Stimulated activated CD8-positive, alpha-beta memory T cell treated with anti-CD3 and anti-CD28 coated beads, Interleukin-12 subunit alpha, Interleukin-12 subunit beta, amount 100 ng/mL, for 4 hours (primary cell): ENCODE measurements at places on chromosomes 13 and 19.

DNA sequence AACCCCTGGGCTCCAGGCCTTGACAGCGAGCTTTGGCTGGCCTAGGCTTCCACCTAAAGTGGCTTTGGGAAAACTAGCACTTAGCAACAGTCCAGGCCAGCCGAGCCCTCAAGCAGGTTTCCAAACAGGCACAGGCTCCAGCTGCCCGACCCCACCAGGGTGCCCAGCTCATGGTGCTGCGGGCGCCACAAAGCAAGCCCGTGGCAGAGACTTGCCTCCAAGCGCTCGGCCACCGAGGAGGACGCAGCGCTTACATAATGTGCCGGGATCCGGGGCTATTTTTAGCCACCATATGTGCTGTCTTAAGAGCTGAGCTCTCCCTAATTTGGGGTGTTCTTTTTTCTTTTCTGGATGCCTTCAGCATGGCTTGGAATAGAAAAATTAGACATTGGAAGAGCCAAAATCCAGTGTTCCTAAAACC is 56.1 kb upstream of the F7 start:
- no peak for DNase-seq

GRCh38 chr19:57348136-57348535 is 2.9 kb upstream of the ZNF304 start:
- no peak for DNase-seq

- DNase-seq: no peak
Observed at GRCh38 chr13:78719367-78719766, 60.4 kb upstream of the OBI1 start.

DNA sequence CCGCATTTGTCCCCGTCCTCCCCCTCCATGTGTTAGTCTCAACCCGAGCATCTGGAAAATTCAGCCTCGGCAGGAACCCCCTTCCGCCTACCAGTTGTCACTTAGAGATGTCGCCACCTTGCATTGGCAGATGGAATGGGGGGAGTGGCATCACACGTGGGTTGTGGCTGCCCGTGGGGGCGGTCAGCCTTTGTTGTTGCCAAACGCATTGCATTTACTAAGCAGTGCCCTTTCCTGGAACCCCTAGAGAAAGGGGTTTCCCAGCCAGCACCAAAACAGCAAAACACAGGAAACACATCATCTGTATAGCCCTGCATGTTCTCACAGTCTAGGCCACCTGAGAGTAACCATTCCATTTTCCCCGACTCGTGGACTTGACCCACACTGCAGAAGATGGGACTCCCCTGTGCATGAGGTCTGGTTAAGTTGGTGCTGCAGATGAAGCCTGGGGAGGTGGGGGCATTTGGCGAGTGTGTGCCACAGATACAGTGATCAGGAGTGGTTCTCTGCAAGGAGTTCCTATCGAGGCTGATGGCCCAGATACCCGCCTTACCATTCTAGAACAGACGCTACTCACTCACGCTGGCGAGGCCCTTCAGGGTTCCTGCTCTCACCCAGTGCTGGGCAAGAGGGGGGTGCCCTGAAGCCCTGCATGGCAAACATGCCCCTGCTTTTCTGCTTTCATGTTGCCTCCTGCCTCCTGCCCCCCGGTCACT is 38.3 kb downstream of the TMED1 start:
- peak; percentile 82 for DNase-seq

- DNase-seq: no peak
Observed at GRCh38 chr19:33679696-33680095, 57.9 kb downstream of the CHST8 start.

DNA sequence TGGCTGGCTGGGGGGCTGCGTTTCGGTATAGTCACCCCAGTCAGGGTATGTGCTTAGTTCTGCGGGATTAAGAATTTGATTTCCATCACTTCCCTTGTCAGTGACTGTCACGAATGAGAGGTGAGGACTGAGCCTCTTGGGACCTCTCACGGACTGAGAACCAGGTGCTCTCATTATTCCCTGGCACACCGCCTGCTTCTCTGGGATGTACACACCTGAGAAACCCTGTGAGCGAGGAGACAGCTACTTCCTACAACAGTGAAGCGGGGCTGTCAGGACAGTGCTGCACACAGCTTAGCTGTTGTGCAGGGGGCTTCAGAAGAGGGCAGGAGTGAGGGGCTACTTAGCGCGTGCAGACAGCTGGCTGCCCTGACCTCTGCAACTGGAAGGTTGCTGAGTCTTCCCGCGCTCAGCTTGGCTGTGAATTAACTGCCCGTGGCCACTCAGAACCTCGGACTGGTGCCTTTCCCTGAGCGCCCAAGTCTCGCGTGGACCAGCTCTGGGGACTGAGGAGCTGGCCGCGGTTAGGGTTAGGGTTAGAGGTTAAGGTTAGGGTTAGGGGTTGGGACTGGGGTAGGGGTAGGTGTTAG is 65.3 kb upstream of the MCF2L start:
- no peak for DNase-seq

- no peak for DNase-seq
Observed at GRCh38 chr13:73833325-73834070, 300.7 kb downstream of the KLF12 start.

GRCh38 chr13:29892151-29892550 is 41.7 kb upstream of the UBL3 start:
- DNase-seq: no peak

DNA sequence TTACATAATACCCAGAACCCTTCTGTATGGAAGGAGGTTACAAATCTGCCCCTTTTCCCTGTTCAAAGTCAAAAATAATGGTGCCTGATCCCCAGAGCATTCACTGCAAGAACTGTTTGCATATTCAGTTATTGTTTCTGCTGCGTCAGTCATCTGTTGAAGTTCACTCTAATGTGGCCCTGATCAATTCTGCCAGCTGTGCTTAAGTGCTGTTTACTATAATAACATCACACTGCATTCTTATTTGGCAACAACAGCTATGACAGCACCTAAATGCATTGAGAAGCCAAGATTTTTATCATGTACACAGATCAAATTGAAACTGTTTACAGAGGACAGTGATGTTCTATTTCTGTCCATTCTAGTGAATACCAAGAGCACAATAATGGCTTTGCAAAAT is 115.9 kb downstream of the DACH1 start:
- DNase-seq: no peak

DNA sequence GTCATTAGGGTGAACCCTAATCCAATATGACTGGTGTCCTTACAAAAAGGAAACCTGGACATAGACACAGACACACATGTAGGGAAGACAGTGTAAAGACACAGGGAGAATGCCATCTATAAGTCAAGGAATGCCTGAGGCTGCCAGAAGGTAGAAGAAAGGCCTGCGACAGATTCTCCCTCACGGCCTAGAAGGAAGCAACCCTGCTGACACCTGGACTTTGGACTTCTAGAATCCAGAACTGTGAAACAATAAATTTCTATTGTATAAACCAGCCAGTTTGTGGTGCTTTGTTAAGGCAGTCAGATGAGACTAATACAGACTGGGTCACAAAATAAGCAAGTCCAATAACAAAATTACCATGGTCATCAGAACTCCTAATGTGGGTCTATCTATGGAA is 120.4 kb downstream of the ENOX1 start:
- no peak for DNase-seq

DNA sequence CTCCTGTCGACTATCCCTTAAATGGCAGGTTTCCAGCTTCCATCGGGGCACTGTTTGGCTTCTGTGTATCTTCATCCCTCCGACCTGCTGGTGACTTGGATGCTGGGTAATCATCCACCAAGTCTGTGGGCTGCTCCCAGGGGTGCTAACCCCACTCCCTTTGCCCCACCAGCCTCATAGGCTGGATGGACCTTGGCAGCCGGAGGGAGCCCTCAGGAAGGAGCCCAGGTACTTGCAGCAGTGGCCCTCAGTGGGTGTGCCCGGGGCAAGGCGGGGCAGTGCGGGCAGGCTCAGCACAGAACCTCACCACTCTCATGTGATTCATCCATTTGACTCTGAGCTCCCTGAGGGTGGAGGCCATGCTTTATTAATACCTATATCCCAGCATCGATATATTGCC is 27.4 kb upstream of the TUBGCP3 start:
- DNase-seq: no peak

DNA sequence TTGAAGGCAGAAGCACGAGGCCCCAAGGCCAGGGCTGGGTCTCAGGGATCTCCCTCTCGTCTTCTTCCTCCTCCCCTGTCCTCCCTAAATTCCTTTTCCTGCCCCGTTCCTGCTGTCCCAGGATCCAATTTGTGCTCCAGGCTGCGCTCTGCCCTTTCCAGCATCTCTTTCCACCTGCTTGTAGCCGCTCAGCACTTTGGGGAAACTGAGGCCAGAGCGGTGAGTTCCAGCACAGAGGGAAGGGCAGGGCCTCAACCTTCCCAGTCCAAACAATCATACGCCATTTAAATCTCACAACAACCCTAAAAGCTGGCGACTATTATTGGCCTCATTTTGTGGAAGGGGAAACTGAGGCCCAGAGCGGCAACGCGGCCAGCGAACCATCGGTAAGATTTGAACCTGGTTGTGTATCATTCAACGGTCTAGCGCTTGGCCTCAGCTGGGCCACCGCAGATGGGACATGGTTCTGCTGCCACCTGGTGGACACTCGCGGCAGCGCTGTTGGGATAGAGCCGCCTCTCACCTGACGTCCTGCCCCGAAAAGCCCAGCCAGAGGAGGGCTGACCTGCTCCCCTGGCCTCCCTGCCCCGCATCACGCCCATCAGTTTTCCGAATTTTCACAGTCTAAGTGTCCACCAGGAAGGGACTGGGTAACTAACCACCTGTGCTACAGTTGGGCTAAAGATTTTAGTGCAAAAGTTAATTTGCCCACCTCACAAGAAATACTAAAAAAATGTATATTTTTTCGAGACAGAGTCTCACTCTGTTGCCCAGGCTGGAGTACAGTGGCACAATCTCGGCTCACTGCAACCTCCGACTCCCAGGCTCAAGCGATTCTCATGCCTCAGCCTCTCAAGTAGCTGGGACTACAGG is 4.2 kb upstream of the RPL18A start:
- DNase-seq: peak; percentile 77

- DNase-seq: peak; percentile 46
Observed at GRCh38 chr13:52195401-52195837, 36.0 kb upstream of the NEK3 start.

DNA sequence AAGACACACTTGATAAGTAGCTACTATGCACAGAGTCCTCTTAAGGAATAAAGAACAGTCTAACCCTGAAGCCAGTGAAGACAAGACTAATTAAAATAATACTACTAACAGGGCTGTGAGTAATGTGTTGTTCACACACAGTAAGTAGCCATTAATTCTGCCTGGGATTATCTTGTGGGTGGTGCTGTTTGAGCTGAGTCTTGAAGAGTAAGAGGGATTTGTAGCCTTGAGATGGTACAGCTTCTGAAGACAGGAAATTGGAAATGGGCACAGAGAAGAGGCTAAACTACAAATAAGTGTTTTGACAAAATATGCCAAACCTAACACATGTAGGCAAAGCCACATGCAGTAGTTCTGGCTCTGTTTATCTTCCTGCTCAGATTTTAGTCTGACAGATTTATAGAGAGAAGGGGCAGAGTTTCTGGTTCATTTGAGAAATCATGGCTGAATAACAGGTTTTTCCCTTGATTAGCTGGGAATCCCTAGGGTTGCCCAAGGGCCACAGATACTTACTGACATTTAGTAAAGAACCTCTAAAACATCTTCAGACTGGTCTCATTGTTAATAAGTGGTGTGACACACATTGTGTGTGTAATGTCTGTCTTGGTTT is 38.0 kb downstream of the ITGBL1 start:
- no peak for DNase-seq

GRCh38 chr13:32175307-32175706 is 139.9 kb downstream of the ZAR1L start:
- no peak for DNase-seq
